Posterior cingulate gyrus (tissue), 11 donors: ENCODE measurements at places on chromosomes 13 and 19.

GRCh38 chr13:40352380-40352778, 314.1 kb downstream of the FOXO1 start:
- DNase-seq, result peak; percentile 46

GRCh38 chr19:39412867-39413271, 400 bp downstream of the PLEKHG2 start:
- peak; percentile 92 for DNase-seq

GRCh38 chr13:114259974-114260373, 21.4 kb upstream of the UPF3A start:
- DNase-seq, result no peak

- DNase-seq, result no peak
These were observed 19.8 kb upstream of the ACP7 start for GRCh38 chr19:39064405-39064804.

GRCh38 chr13:50783066-50783465, 60.4 kb downstream of the DLEU7 start:
- DNase-seq, result no peak
